ENCODE measurements at places on chromosomes 12 and 14.

DNA sequence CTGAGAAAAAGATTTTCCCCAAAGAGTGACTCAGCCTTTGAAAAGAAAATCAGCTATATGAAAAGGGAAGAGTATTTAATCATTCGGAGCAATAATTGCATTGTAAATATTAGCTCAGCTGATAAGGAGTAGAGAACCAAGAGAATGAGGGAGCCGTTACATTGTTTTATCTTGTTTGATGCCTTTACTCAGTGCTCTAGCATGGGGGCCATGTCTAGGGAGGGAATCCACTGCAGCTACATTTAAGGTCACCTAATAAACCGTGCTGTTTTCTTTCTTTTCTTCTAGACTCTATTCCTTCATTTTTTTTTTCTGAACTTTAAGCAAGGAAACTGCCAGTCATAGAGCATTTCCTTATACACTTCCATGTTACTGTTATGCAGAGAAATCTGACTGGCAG, 447.0 kb downstream of the DIO2 start:
- DNase-seq: no peak

- peak; percentile 83 for DNase-seq
Measured at GRCh38 chr14:102187044-102187443, 47.3 kb downstream of the WDR20 start.

GRCh38 chr12:41108032-41108431, 80.1 kb upstream of the PDZRN4 start:
- no peak for DNase-seq

DNA sequence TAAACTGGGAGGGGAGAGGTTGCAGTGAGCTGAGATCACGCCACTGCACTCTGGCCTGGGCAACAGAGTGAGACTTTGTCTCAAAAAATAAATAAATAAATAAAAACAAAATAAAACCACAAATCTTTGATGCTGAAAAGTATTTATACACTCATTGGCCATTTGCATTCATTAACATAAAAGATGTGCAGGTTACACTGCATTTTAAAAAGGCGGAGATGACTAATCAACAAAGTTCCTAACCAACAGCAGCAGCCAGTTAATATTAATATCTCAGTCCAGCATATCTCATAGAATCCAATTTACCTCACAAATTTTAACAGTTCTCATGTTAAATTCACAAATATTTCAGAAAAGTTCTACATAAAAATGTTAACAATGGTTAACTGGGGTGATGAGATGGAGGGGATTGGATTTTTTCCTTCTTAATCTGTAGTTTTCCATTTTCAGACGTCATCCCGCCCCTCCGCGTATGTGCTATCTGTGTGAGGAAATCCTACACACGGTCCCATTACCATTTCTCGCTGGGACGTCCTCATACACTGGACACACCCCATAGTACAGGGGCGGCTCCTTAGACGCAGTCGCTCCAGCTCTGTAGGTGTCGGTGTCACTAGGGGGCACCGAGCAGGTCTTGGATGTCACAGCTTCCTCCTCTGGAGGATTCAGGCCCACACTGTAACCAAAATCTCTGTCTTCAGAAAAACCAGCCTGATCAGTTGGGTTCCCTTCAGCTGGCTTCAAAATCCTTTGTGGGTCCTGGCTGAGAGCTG, 7.3 kb downstream of the ANKLE2 start:
- DNase-seq: no peak

- peak; percentile 50 for DNase-seq
Measured at GRCh38 chr12:115597157-115597712, 680.3 kb downstream of the MED13L start.

DNA sequence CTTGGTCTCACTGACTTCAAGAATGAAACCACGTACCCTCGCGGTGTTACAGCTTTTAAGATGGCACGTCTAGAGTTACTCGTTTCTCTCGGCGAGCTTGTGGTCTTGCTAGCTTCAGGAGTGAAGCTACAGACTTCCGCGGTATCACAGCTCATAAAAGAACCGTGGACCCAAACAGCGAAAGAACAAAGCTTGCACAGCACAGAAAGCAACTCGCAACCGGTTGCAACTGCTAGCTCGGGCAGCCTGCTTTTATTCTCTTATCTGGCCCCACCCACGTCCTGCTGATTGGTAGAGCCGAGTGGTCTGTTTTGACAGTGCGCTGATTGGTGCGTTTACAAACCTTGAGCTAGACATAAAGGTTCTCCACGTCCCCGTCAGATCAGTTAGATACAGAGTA, 4.2 kb upstream of the CLEC4C start:
- DNase-seq: no peak

- no peak for DNase-seq
Measured at GRCh38 chr12:81726634-81727033, 32.5 kb downstream of the PPFIA2 start.

DNA sequence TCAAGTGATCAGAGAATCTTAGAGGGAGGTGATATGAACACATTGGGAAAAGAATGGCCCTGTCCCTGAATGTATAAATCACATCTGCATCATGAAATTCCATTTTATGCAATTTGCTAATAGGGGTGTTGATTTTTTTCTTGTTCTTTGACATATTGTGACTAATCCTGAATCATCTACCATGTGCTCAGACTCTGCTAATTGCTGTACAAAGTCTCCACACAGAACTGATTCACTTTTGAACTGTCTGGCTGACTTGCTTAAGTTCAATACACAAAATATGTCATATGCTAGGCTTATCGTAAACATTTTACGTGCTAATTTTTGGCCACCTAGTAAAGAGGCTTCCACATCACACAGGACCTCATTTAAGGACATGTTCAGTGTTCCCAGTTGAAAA, 2.6 kb downstream of the TMEM132D start:
- no peak for DNase-seq

DNA sequence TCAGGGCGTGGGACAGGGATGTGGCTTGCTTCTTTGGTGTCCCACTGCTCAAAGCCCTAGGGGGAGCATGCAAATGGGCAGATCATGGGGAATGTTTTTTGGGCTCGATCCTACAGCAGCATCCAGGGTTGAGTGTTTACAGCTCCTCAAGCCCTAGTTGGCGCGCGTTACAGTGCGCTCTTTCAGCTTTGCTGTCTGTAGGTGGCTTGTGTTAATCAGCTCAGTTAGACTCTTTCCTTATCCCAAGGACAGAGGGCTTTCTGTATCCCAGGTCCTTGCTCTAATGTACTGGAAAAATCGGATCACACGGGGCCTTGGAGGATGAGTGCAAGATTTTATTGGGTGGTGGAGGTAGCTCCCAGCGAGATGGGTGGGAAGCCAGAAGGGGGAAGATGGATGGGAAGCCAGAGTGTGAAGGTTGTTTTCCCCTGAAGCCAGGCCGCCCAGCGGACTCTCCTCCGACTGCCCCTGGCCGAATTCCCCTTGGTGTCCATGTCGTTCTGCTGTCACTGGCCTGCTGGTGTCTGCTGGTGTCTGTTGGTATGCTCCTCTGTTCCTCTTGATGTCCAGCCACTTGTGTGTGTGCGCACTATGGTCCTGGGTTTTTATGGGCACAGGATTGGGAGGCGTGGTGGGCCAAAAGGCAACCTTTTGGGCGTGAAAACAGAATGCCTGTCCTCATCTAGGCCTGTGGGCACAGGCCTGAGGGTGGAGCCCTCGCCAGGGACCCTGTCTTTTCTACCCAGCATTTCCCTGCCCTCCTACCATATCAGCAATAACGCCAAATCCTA, 10.7 kb upstream of the TXNRD1 start:
- DNase-seq: no peak

DNA sequence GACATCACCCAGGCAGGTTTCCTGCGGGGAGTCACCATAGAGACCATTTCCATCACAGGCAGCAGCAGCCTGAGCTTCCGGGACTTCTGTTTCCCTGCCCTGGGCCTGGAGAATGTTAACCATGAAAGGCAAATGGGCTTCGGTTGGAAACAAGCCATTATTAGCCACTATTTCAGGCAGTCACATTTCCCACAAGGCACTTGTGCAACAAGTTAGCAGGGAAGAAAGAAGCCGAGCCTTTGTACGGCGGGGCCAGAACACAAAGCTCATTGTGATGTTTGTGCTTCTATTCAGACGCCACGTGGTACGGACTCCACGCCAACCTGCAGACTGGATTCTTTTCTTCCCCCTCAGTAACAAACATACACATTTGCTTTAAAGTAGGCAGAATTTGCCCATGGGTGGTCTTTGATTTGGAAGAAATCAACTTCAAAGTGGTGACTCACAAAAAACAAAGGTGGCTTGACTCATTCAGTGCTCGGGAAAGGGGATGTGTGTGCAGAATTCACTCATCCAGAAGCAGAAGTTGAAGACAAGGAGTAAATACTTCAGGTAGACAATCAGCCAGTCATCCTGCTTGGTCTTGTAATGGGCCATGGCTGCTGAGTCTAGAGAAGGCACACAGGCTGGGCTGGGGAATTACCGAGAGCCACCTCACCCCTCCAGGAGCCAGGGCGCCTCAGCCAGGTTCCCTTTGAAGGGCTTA, 154.2 kb upstream of the PRMT8 start:
- no peak for DNase-seq

GRCh38 chr12:58673021-58673420, 247.3 kb downstream of the LRIG3 start:
- no peak for DNase-seq

- DNase-seq: peak; percentile 75
Measured at GRCh38 chr12:109949089-109949488, 47.1 kb downstream of the GIT2 start.

- DNase-seq: no peak
Measured at GRCh38 chr12:71752891-71753290, 1.8 kb upstream of the RAB21 start.

DNA sequence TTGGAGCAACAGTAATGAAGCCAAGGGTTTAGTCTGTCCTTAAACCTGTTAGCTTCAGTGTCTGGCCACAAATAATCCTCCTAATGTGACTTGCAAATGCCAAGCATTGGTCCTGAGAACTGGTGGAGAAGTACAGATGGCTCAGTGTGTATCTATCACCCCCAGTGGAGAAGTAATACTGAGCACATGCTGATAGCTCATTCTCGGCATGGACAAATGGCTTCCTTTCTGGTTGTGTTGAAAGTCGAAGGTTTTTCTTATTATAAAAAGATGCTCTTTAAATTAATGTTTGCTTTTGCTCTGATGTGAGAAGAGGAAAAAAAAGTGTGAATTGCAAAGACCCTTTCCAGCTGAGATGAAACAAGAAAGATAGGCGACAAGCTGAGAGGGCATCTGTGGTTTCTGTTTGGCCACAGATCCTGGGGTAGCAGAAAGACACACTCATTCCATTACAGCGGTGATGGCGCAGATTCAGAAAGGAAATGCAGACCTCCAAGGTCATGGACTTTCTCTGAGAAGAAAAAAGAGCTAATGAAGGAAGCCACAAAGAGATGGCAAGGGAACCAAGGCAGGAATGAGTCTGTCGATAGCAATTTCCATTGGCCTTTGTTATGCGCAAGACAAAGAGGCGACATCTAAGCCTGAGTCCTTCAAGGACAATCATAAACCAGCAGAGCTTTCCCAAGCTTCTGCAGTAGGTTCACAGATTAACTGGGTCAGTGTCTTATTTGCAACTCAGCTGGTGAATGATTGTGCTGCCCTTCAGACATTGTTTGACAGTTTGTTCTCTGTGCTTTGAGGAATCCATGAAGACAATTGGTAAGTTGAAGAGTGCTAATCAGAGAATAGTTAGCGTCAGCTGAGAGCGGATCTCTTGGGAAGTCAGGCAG, 155.5 kb upstream of the RGS6 start:
- no peak for DNase-seq

DNA sequence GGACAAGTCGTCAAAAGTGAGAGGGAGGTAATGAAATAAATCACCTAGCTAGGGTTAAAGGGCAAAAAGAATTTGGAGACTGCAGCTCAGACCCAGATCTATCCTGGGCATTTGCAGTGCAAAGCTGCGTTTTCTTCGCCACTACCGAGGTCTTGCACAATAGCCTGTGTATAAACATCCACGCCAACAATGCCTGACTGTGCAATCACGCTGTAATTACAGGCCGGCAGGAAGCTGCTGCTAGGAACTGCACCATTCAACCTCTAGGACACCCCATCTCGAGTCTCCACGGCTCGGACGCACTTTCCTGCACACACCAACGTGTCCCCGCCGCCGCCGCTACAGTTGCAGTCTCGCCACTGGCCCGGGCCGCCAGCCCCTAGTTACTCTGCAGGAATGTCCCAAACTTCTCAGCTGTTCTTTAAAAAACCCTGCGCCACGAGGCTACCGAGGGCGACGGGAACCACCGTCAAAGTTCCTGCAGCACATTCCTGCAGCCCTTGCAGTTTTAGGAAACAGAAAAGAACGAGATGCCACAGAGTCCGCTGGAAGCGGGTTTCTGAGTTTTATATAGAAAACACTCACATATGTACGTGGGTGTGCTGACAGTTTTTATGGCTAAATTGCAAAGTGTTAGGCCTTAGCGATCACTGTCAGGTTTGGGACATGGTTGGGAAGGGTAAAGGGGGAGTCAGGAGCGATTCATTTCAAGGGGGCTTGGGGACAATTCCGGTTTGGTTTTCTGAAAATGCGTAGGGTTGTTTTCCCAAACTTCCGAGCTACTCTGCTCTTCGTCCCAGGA, 65.6 kb upstream of the PTGR2 start:
- peak; percentile 84 for DNase-seq

GRCh38 chr14:54338696-54339317, 58.0 kb upstream of the CDKN3 start:
- DNase-seq: peak; percentile 38

- peak; percentile 18 for DNase-seq
Measured at GRCh38 chr14:38171197-38171596, 36.5 kb upstream of the SSTR1 start.

DNA sequence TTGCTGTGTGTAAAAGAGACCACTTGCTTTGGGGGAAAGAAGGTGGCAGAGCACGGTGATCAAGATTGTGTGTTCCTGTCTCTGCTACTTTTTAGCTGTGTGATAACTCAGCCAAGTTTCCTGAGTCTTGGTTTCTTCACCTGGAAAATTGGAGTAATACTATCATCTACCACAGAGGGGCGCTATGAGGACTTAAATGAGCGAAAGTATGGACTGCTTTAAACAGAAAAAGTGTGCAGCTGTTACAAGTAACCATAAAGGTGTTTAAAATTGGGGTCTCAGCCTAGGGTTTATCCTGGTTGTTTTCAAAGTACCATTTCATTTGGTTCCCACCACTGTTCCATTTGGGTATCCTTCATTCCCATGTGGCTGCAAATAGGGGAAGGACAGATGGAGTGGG, 65.9 kb upstream of the WSCD2 start:
- DNase-seq: no peak

DNA sequence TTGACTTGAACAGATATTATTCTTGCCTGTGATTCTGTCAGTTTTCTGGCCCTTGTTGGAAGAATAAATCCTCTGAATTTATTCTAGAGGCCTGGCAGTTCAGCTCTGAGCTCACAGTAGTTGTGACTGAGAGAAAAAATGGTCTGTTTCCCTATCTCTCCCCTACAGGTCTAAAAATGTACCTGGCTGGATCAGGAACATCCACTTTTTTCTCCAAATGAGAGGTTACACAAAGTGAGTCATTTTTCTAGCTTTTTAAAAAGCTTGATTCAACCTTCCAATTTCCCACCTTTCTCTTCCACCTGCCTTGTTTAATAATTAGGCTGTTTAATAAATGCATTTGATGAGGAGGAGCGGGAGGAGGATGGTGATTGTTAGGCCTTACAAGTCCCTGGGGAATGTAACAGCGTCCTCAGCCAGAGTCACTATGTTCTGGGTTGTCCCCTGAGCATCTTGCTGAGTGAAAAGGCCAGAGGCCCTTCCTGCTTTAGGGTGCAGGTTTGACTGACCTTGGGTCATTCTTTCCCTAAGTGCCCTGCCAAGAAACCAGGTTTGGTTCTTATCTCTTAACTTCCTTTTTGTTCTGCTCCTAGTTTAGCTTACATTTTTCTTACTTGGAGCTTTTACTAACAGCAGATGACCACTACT, 91.7 kb upstream of the FUT8 start:
- no peak for DNase-seq

Data from GM03348 (cell line).